Naive B cell (primary cell): ENCODE measurements at places on chromosomes 12 and 14. TPM values are rescaled to one million over a fixed set of nuclear protein-coding genes. Genes with fewer than 3 reads are reported as not detected.

CLEC6A gene
- polyA plus RNA-seq = not detected

PMCH gene
- not detected for polyA plus RNA-seq

PLEKHD1 gene
- polyA plus RNA-seq = not detected

MYH6 gene
- not detected for polyA plus RNA-seq

HOXC5 gene
- not detected for polyA plus RNA-seq

SIRT4 gene
- polyA plus RNA-seq = 1.4 TPM

DYRK2 gene
- polyA plus RNA-seq = 27.4 TPM

COL2A1 gene
- polyA plus RNA-seq = not detected

AVPR1A gene
- polyA plus RNA-seq = not detected

KCNJ8 gene
- polyA plus RNA-seq = not detected

B3GNT4 gene
- not detected for polyA plus RNA-seq

GNG2 gene
- 93.0 TPM for polyA plus RNA-seq

PPP1R1A gene
- polyA plus RNA-seq = not detected

SERPINA4 gene
- not detected for polyA plus RNA-seq

GXYLT1 gene
- 5.8 TPM for polyA plus RNA-seq

C12orf54 gene
- polyA plus RNA-seq = not detected

KLHL33 gene
- polyA plus RNA-seq = 0.40 TPM

RNASE7 gene
- polyA plus RNA-seq = not detected

NTS gene
- not detected for polyA plus RNA-seq

RIMBP2 gene
- 0.04 TPM for polyA plus RNA-seq

MUCL1 gene
- polyA plus RNA-seq = not detected

CAPZA3 gene
- not detected for polyA plus RNA-seq

B4GALNT1 gene
- not detected for polyA plus RNA-seq

SEC23A gene
- polyA plus RNA-seq = 28.5 TPM

RND1 gene
- 2.9 TPM for polyA plus RNA-seq

TSPAN9 gene
- polyA plus RNA-seq = not detected

CLEC1A gene
- polyA plus RNA-seq = not detected

FBLN5 gene
- 1.5 TPM for polyA plus RNA-seq

ACADS gene
- 17.4 TPM for polyA plus RNA-seq

TNS2 gene
- polyA plus RNA-seq = 0.81 TPM

OVCH1 gene
- not detected for polyA plus RNA-seq

TMEM179 gene
- polyA plus RNA-seq = not detected

EML5 gene
- polyA plus RNA-seq = 0.50 TPM

SERPINA5 gene
- not detected for polyA plus RNA-seq

MYF6 gene
- polyA plus RNA-seq = not detected

ST8SIA1 gene
- not detected for polyA plus RNA-seq

ALKBH1 gene
- polyA plus RNA-seq = 10.6 TPM

HHIPL1 gene
- polyA plus RNA-seq = not detected

LBHD2 gene
- not detected for polyA plus RNA-seq

HCAR1 gene
- polyA plus RNA-seq = not detected

TTLL5 gene
- polyA plus RNA-seq = 4.7 TPM

KRT83 gene
- polyA plus RNA-seq = not detected

KRT71 gene
- not detected for polyA plus RNA-seq

CD163L1 gene
- not detected for polyA plus RNA-seq

CCDC88C gene
- polyA plus RNA-seq = 13.5 TPM

RILPL2 gene
- 5.3 TPM for polyA plus RNA-seq

ANKRD33 gene
- polyA plus RNA-seq = not detected

PRKD1 gene
- polyA plus RNA-seq = not detected

EGLN3 gene
- polyA plus RNA-seq = not detected

C12orf75 gene
- polyA plus RNA-seq = 39.0 TPM

CCDC38 gene
- polyA plus RNA-seq = not detected

GPRC5A gene
- not detected for polyA plus RNA-seq

TTC6 gene
- not detected for polyA plus RNA-seq

RNF41 gene
- 136 TPM for polyA plus RNA-seq

ALDH1L2 gene
- polyA plus RNA-seq = not detected

LYSET gene
- polyA plus RNA-seq = 71.6 TPM

LRP6 gene
- polyA plus RNA-seq = 1.2 TPM

CACNA1C gene
- polyA plus RNA-seq = 0.03 TPM
